ENCODE measurements at places on chromosomes 1 and 21.

DNA sequence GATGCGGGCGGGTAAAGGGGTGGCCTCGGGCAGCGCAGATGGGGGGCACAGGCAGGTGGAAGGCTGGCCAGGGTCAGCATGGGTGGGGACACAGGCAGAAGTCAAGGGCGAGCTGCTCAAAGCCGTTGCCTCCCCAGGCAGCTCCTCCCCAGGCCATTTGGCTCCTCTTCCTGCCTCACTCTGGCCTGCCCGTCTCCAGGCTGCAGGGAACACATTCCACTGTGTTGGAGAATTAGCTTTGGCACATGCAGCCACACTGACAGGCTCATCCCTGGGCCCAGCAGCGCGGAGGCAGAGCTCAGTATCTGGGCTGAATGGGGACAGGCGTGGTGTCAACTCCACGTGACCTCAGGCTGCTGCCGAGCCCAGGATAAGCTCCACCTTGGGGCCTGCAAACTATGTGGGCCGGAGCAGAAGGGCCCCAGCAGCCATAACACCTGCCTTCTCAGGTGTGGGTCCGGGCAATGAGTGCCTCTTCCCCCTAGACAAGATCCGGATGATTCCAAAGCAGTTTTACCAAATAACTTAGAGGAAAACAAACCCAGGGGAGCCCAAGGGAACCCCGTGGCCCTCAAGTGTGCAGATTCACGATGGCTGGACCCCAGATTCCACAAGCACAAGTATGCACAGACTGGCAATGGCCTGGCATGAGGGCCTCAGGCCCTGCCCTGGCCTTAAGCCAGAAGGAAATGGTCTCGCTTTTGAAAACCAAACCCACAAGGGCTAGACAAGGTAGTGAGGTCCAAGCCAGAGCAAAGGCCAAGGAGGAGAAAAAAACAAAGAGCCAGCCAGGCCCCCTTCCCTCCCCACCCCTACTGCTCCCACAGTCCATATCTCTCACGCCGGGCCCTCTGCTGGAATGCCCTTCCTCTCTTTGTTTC is 40.2 kb downstream of the HSPG2 start:
- DNase-seq: no peak

- DNase-seq: no peak
Measured at GRCh38 chr1:170770254-170770653, 106.3 kb downstream of the PRRX1 start.

DNA sequence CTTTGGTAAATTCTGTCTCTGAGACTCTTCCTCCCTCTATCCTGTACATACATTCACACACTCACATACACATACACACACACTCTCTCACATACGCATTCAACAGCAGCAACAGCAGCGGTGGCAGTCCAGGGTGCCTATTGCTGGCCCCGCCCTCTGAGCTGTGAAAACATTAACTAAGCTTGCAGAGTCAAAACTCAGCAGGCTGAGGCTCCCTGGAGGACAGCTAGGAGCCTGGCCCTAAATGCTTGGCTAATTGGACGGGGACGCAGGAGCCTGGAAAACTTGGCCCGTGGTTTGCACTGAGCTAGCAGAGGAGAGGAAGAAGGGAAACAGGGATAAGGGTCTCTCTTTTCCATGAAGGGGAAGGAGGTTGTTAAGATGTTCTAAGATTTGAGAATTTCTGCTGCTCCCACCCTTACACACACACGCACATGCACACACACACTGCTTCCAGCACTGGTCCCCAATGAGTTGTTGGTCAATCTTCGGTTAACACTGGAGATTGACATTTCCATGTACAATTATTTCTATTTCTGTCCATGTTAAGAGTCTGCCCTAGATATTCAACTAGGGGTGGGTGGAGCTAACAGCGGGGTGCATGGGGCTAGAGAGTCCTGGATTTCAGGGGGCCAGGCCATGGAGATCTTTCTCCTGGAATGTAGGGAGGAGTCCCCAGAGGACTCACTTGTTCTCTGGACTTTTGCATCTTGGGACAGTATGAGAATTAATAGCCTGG is 94.2 kb downstream of the PLXNA2 start:
- DNase-seq: no peak

- no peak for DNase-seq
Measured at GRCh38 chr1:229893762-229894444, 173.1 kb upstream of the GALNT2 start.

- DNase-seq: no peak
Measured at GRCh38 chr1:159918352-159919200, 6.7 kb downstream of the TAGLN2 start.

- no peak for DNase-seq
Measured at GRCh38 chr21:25870084-25870483, 135.3 kb downstream of the GABPA start.

DNA sequence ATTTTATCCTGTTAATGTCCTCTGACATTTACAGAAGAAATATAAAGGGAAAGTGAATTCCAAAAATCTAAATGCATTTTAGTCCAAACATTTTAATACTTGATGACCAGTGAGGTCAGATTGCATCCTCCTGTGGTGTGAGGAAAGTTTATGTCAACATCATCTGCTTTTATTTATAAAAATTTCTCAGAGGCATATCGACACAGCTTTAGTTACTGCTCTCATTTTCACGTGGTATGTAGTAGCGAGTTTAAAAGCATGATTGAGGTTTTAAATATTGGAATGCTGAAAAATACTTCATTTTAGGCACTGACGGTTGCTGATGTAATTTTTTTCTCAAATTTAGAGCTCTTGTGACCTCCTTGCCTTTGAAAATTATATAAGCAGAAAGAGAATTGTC is 234.8 kb downstream of the HMCN1 start:
- DNase-seq: no peak

- DNase-seq: no peak
Measured at GRCh38 chr21:46221664-46222435, 6.7 kb downstream of the LSS start.

DNA sequence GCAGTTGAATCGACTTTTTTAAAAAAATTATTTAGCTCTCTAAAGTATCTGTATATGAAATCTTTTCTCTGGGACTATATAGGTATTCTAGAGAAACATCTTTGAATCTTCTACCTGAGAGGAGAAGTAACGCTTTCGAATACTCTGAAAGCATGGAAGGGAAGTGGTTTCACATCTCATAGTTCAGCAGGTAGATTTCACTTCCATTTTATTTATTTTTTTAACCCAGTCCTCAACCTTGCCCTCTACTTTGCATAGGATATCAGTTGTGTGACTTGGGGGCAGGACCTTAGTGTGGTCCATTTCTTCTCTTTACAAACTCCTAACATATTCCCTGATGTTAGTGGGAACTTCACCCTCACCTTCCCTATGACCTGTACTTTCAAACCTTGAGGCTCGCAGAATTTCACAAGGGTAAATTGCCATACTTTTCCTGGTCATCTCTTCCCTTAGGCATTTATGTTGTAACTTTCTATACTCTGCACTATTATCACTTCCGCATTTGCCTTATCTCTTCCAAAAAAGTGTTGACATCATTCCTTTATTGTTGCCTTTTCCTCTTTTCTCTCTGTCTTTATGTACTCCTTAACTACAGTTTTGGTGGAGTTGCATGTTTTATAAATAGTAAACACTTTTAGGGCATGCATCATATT is 1208.5 kb upstream of the ADGRL4 start:
- DNase-seq: no peak

DNA sequence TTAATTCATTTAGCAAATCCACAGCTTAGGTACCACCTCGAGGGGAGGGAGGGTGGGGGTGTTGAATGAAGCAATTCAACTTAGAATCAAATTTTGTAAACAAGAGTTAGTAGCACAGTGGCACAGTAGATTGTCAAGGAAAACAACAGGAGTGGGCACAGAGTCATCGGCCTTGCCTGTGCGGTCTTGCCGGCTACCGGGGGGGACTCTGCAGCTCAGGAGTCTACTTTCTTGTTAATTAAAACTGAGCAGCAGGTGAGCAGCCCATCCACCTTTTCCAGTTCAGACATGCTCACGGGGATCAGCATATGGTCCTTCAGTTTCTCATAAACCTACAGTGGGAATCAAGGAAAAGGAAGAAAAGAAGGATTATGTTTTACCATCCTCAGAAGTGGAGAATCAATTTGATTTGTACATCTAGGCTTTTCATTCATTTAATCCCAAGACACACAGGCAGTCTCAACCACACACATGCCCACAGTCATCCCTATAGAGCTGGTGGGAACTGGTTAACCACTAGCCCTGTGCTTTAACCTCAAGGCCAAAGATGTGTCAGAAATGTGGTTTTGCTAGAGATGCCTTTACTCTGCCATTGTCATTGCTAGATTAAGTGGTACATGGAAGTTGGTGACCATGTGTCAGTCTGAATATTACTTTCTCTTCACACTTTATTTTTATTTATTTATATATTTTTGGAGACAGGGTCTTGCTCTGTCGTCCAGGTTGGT is 45.0 kb upstream of the BCL10 start:
- DNase-seq: no peak

DNA sequence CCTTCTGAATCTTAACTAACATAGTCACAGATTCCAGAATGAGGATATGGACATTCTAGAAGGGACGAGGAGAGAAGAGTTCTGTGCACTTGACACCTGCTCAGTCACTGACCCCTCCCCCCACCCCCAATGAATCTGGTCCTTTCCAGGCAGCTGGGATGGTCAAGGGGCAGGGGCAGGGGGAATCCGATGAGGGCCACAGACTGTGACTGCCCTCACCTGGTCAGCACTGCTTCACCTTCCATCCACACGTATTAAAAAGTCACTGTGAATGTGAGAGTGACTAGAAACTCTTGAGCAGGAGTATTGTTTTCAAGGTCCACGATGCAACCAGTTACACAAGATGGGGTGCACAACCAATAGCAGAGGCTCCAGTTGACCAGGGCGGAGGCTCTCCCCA is 9.5 kb upstream of the PRAMEF12 start:
- DNase-seq: no peak

DNA sequence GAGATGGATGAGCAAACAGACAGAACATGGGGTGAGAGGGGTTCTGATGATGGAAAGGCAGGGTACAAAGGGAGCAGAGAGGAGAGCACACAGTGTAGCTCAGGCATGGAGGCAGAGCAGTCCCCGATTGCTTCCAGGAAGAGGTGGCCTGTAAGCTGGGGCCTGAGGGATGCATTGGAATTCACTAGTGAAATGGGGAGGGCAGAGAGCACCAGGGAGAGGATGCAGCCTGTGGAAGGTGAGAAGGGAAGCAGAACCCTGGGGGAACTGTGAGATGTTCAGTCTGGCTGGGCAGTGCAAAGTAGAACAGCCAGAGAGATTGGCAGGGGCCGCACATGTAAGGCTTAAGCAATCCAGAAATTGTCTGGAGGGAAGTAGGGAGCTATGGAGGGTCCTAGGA is 12.2 kb downstream of the ZNF362 start:
- DNase-seq: no peak

GRCh38 chr1:197761654-197762053 is 13.6 kb downstream of the DENND1B start:
- no peak for DNase-seq

DNA sequence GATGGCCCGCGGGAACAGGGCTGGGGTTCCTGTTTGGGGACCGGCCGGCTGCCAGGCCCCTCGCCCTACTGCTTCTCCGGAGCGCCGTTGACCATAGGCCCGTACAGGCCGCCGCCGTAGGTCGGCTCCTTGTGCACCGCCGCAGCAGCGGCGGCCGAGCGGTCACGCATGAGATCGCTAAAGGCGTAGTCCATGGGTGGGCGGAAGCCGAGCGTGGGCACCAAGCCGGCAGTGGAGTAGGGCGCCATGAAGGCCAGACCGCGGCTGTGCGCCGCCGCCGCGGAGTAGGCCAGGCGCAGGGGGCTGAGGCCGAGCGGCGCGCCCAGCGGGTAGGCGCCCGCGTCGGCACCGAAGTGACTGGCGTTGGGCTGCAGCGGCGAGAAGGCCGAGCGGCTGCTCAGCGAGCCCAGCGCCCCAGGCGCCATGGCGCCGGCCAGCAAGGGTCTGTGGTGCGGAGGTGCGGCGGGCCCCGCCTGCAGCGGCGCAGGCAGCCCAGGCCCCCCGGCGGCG is 4.6 kb downstream of the DMRTA2 start:
- DNase-seq: no peak

DNA sequence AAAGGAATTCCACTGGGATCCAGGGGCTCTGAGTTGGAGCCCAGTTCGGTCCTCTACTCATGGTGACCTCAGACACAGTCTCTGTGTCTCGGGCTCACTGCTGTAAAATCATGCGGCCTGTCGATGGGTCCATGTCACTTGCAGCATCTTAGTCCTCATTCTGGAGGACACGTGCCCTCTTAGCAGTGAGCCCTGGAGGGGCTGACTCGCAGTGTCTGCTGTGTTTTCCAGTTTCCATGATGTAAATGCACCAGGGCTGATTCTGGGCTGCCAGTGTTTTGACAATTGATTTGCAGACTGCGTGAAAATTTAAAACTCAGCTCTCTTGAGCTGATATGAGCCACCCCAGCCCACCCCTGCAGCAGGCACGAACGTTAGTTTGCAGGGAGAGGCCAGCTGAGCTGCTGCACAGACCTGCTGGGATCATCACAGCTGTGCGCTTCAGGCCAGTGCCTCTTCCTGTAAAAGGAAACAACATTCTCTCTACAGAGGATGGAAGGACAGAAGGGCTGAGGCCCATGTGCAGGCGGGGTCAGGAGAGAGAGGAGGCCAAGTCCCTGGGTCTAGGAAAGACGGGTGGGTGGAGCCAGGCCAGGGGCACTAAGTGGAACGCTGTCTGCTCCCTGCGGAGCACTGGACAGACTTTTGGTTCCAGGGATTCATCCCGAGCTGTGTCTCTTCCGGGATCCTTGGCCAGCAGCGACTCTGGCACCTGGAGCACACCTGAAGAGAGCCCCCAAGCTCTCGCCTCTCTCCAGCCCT is 42.6 kb downstream of the RSPH1 start:
- no peak for DNase-seq

GRCh38 chr1:145963265-145964019 is 933 bp downstream of the ANKRD34A start:
- DNase-seq: no peak

GRCh38 chr1:68495532-68495931 is 1.4 kb downstream of the DEPDC1 start:
- DNase-seq: no peak

- DNase-seq: no peak
Measured at GRCh38 chr1:202067188-202067974, 55.3 kb upstream of the GPR37L1 start.

DNA sequence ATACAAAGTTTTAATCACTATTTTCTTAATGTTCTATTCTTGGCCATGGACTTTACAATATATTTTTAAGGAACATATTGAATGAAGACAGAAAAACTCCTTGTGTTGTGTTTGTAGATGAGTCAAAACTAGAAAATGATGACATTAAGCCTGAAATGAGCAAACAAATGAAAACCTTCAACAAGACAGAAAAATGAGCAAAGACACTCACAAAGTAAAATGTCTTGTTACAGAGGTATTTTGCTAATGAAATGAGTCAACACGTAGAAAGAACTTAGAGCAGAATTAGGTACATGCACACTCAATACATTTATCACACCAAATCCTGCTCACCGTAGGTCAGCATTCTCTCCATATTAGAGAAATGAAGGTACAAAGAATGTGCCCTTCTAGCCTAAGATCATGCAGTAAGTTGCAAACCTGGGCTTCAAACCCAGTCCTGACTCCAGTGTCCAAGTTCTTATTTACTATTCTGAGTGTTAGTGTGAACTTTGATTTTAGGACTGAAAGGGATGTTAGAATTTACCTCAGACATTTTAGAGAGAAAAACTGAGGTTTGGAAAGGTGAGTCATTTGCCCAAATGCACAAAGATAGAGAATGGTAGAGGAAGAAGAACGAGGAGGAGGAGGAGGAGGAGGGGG is 133.9 kb upstream of the SGIP1 start:
- no peak for DNase-seq
